ENCODE measurements at places on chromosomes 16 and 17. TPM values are rescaled to one million over a fixed set of nuclear protein-coding genes. Genes with fewer than 3 reads are reported as not detected.
A peak's percentile ranks its signal among the peaks of the same experiment; 100 is the strongest.

DNA sequence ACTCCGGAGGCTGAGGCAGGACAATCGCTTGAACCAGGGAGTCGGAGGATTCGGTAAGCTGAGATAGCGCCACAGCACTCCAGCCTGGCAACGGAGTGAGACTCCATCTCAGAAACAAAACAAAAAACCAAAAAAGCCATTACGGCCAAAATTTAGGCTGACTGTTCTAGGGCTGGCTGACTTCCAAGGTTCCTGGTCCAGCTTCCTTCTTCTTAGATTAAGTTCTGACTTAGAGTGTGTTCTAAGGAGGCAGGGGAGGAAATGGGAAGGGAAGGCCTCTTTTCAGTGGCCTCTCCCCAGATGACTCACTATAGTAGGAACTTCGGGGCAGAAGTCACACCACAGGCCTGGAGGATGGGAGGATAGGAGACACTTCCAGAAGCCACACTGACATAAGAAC is 27.7 kb upstream of the CLEC18B start:
- H3K4me3 ChIP-seq = no peak overlapping the region
- DNase-seq = peak; percentile 38

DNA sequence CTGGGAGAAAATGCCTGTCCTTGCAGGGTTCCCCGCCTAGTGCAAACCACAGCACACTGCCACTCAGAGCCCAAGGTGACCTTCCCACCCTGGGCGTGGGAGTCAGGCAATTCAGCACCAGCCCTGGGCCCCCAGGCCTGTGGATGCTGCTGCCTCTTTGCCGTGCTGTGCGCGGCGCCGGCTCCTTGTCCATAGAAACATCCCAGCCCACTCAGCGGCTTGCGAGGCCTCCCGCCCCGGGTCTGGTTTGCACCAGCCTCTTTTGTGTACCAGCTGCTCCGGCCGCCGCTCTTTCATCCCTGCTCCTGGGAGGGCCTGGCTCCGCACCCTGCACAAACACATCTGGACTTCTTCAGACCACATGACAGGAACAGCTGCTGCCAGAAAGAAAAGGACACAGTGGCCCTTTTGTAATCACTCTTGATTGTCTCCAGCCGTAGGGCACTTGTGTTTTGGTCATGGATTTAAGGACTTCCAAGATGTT is 75.4 kb upstream of the SDK2 start:
- no peaks in the 10 kb centered on the region for H3K36me3 ChIP-seq
- no peak overlapping the region for H3K27ac ChIP-seq
- no peaks in the 10 kb centered on the region for H3K4me1 ChIP-seq

CHST6 gene
- total RNA-seq = 5.0 TPM

DNAJA2 gene
- total RNA-seq = 82.5 TPM

DNA sequence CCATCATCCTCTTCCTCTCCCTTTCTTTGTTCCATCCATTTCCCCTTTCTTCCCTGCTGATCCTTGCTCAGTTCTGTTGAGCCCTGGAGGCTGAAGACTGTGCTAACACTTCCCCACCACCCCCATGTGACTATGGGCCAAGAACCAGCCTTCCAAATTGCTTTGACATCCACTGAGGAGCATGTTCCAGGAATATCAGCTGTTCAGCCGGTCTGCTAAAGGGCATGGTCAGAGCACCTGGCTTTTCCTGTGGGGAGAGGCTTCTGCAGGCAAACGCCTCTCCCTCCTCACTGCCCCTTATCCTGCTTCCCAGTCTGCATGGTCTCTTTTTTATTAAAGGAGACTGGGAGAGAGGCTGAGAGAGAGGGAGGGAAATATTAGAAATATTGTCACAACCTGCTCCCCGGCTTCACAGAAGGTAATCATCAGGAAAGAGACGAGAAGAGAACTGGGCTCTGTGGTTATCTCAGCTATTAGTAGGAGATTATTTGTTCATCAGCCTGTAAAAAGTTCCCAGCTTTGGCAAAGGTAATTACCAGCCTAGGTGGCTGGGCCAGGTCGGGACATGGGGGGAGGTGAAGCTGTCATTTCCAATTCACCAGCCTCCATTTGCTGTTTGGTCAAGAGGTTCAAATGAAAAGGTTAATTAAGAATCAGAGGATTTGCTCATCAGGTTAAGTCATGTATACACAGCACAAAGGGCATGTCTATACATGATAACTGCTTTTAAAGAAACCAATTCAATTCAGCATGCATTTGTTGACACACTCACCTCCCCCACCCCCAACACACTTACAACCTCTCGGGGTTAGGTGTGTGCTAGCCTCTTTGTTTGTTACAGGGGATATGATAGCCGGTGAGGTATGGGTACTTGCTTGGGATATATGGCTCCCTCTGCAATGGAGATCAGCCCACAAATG is 83.7 kb upstream of the CRHR1 start:
- H3K27ac ChIP-seq = no peak overlapping the region
- H3K27me3 ChIP-seq = no peaks in the 10 kb centered on the region
- H3K4me1 ChIP-seq = no peaks in the 10 kb centered on the region
- no peaks in the 10 kb centered on the region for H3K36me3 ChIP-seq
- DNase-seq = no peak
- H3K4me3 ChIP-seq = no peak overlapping the region

DNA sequence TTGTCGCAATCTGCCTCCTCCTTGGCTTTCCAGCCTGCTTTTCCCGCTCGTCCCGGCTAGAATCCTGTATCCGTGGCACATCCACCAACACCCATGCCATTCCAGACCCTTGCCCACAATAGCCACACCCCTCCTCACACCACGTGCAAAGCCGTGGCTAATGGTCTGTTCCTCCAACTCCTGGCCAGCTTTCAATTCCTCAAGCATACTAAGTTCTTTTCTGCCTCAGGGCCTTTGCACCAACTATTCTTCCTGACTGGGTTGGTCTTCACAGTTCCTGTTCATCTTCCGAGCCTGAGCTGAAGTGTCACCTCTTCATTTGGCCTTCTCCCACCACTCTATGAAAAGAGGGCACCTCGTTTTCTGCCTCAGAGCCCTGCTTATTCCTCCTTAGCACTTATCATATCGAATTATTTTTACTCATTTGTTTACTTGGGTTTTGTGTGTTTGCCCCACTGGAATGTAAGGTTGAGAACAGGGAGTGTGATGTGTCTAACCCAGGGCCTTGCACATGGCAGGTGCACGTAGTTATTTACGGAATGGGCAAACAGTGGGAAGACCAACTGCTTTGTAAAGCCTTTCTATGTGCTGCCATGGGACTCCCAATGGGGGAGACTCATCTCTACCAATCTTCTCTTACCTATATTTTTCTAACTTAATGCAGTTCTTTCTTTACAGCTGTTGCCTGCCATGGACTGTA is 69.0 kb downstream of the CDK5R1 start:
- H3K27ac ChIP-seq = no peak overlapping the region
- H3K27me3 ChIP-seq = no peaks in the 10 kb centered on the region
- H3K36me3 ChIP-seq = no peaks in the 10 kb centered on the region
- no peak overlapping the region for H3K4me3 ChIP-seq

GRCh38 chr16:86355951-86356350 is 154.4 kb upstream of the FOXF1 start:
- DNase-seq = no peak
- H3K27me3 ChIP-seq = peaks cover 73% of the 10 kb centered on the region
- no peak overlapping the region for H3K27ac ChIP-seq
- no peaks in the 10 kb centered on the region for H3K4me1 ChIP-seq
- H3K4me3 ChIP-seq = no peak overlapping the region

CBLN1 gene
- total RNA-seq = not detected

MRM1 gene
- 5.7 TPM for total RNA-seq

- no peak overlapping the region for H3K4me3 ChIP-seq
- H3K27me3 ChIP-seq = no peaks in the 10 kb centered on the region
- H3K27ac ChIP-seq = no peak overlapping the region
- peaks cover 10% of the 10 kb centered on the region for H3K4me1 ChIP-seq
- H3K36me3 ChIP-seq = no peaks in the 10 kb centered on the region
Measured at GRCh38 chr17:80104956-80105375, 3.6 kb downstream of the GAA start.

- H3K4me1 ChIP-seq = no peaks in the 10 kb centered on the region
- no peak overlapping the region for H3K27ac ChIP-seq
- no peaks in the 10 kb centered on the region for H3K27me3 ChIP-seq
- no peak overlapping the region for H3K4me3 ChIP-seq
- DNase-seq = peak; percentile 42
- no peaks in the 10 kb centered on the region for H3K36me3 ChIP-seq
Measured at GRCh38 chr17:38587947-38588787, 17.6 kb downstream of the SRCIN1 start.

Data from A673 (cell line).